Glutamatergic neuron (in vitro differentiated cells): ENCODE measurements at places on chromosomes 6 and 20. TPM values are rescaled to one million over a fixed set of nuclear protein-coding genes. Genes with fewer than 3 reads are reported as not detected.

PHACTR1 gene
- total RNA-seq, result 50.7 TPM

BHLHE23 gene
- total RNA-seq, result 23.9 TPM

SMIM26 gene
- total RNA-seq, result 35.7 TPM

ZC2HC1B gene
- total RNA-seq, result not detected

CD93 gene
- total RNA-seq, result not detected

GRCh38 chr6:123518441-123519188 is 118.1 kb downstream of the TRDN start:
- no peak for DNase-seq

DNA sequence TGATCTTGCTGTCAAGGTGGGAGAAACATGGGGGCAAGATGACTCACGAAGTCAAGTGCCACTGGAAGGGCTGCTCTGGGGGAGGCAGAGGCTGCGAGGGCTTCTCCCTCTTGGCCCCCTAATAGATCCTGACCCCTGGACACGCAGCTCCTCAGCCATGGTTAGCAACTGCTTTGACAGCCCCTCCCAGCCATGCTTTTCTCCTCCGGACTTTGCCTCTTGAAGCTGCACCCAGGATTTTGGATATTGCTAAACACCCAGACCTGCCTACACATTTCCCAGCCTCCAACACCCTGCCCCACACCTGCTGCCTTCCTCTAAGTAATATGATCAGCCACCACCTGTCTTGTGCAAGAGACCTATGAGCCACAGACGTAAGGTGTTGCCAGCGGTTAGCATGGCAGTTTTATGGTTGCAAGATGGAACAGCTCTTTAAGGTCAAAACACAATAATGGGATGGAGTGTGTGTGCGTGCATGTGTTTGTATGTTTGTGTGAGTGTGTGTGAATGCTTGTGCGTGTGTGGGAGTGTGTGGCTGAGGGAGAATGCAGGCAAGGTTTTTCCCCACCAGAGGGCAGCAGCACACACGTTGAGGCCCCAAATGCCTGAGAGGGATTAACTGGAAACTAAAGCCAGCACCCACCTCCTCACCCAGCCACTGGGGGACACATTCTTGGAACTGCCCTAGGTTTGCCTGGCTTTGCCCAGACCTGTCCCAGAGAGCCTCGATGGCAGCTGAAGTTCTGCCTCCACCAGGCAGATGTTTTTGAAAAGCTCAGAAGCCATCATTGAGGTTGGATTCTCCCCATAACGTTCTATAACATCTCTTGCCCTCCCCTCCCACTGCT is 2.5 kb downstream of the IP6K3 start:
- DNase-seq, result peak; percentile 81

DNA sequence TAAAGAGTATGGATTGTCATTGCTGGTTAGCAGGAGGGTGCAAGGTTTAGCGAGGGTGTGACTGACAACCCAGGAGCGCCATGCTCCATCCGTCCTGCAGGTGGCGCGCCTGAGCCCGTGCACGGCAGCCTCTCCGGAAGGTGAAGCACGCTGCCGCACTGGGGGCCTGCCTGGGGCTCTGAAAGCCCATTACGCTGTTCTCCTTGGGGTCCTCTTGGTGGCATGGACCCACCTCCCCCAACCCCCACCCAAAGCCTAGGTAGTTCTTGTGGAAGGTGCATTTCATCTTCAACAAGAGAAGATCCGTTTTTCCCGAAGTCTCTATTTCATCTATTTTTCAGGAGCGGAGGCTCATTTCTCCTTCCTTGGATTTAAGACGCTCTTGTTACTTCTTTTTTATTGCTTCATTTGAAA is 197.4 kb upstream of the KCNG1 start:
- DNase-seq, result peak; percentile 72

DNA sequence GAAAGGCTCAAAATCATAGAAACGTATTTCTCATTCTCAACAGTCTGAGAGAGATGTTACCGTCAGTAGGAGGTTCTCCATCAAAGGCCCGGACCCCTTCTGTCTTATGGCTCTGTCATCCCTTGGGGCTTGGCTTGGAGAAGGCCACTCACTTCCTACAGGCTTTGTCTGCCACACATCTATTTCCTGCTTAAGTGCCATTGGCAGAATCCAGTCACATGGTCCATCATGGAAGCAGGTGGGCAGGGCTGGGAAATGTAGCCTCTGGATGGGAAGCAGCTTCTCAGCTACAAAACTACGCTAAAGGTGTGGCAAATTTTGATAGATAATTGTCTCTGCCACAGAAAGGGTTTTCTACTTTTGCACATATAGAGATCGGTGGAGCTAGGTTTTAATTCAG is 12.6 kb upstream of the ZFP64 start:
- no peak for DNase-seq

DNA sequence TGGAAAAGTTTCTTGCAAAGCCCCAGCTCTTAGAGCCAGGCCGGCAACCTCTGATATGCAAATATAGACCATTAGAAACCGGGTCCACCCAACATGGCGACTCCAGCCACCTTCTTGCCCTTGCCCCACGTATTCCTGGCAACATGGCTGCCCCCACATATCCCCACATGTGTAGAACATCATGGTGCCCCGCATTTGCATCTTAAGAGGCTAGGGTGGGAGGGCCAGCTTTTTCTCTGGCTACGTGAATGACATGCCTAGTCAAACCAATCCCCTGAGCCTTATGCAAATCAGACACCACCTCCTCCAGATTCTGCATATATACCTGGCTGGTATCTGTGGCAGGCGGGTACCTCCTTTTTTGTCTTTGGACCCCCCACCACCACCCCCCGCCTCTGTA is 106.1 kb upstream of the PTPRT start:
- DNase-seq, result no peak
